ENCODE measurements at places on chromosomes 16 and 17.

- DNase-seq = no peak
These were observed 15.5 kb upstream of the SNTB2 start for GRCh38 chr16:69171325-69172084.

- DNase-seq = no peak
These were observed 17.1 kb downstream of the CSNK1D start for GRCh38 chr17:82256242-82256885.

DNA sequence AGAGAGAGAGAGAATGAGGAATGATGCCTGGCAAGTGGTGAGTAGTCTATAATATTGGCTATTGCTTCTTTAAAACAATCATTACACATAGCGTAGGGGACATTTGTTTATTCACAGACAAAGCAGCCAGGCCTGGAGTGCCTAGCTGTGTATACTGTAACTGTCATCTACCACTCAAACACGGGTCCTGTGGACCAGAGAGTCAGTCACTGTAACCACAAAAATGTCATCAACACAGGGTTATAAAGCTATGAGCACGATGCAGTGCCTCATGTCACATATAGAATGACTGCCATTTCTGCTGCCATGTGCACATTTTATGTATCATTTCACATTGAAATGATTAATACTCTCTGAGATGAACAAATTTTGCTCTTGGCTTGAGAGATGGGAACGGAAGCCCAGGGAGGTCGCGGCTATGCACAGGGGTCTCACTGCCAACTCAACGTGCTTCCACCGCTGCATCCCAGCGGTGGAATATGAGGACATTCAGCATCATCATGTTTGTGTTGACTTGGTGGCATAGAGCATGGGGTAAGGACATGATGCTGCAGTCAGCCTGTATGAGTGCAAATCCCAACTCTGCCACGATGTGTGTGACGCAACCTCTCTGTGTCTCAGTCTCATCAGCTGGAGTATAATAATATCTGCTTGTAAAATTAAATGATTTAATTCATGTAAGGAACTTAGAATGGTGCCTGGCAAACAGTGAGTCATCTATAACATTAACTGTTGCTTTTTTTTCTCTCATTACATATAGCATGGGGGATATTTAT lies 3.3 kb downstream of the MT1H start:
- DNase-seq = no peak

DNA sequence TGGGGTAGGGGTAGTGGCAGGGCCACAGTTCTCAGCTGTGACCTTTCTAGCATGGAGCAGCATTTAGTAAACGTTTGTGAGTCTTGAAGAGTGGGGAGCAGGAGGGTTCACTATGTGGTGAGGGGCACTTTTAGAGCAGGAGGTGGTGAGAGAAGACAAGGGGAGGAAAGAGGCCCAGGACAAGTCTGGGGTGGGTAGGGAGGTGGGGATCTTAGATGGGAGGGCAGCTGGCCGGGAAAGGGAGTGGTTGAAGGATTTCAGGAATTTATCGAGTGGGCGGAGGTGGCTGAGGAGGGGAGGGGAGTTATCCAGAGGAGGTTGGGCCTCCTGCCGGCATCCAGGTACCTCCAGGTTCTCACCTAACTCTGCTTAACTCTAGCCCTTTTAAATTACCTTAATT lies 1.9 kb downstream of the CLEC16A start:
- DNase-seq = no peak

- no peak for DNase-seq
These were observed 35.3 kb upstream of the PEMT start for GRCh38 chr17:17626840-17627239.

GRCh38 chr17:18314059-18314730 lies 599 bp downstream of the TOP3A start:
- no peak for DNase-seq

- DNase-seq = no peak
These were observed 28.2 kb downstream of the CRAMP1 start for GRCh38 chr16:1640261-1640941.

DNA sequence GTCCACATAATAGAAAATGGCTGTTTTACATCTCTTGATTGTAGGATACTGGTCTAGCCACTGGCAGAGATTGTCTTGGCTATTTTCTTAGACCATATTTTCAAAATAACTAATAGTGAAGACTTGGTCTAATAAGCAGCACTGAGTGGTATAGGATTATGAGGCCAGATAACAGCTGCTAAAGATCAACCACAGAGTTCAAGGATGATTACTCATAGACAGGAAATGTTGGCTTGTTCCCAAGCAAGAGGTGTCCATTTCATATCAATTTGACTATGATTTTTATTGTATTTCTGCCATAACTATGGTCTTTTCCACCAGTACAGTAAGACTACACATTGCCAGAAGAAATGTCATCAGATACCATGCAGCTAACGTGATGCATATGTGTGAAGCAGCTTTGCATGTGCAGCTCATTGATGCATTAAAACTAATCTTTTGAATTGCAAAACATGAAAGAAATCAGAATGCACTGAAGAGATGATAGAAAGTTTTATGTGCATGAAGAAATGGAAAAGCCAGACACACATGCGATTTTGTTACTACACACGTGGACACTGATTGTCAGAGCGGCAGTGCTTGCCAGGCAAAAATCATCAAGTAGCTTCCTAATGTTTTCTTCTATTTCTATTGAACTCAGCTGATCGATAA lies 693.3 kb downstream of the CDH11 start:
- no peak for DNase-seq

DNA sequence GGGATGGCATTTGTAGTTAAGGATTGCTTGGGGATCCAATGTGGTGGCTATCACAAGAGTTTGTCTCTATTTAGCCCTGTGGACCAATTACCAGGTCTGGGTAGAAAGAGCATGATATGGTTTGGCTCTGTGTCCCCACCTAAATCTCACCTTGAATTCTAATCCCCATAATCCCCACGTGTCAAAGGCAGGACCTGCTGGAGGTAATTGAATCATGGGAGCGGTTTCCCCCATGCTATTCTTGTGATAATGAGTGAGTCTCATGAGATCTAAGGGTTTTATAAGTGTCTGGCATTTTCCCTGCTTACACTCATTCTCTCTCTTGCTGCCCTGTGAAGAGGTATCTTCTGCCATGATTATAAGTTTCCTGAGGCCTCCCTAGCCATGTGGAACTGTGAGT lies 86.4 kb upstream of the HS3ST4 start:
- no peak for DNase-seq

GRCh38 chr16:24971718-24972117 lies 43.5 kb downstream of the ARHGAP17 start:
- DNase-seq = no peak

GRCh38 chr16:13077816-13078215 lies 176.4 kb downstream of the SHISA9 start:
- DNase-seq = no peak

- DNase-seq = no peak
These were observed 82.2 kb downstream of the SPECC1 start for GRCh38 chr17:20091174-20092029.

GRCh38 chr17:64008346-64008745 lies 10.2 kb downstream of the PRR29 start:
- DNase-seq = no peak

- DNase-seq = no peak
These were observed 35.5 kb upstream of the METTL16 start for GRCh38 chr17:2547176-2547575.

GRCh38 chr17:43661699-43662412 lies at the start of gene MEOX1:
TSS of gene MEOX1 (minus strand) at chr17:43661922. CDS start at chr17:43661534, 388 bp downstream.
- DNase-seq = no peak

DNA sequence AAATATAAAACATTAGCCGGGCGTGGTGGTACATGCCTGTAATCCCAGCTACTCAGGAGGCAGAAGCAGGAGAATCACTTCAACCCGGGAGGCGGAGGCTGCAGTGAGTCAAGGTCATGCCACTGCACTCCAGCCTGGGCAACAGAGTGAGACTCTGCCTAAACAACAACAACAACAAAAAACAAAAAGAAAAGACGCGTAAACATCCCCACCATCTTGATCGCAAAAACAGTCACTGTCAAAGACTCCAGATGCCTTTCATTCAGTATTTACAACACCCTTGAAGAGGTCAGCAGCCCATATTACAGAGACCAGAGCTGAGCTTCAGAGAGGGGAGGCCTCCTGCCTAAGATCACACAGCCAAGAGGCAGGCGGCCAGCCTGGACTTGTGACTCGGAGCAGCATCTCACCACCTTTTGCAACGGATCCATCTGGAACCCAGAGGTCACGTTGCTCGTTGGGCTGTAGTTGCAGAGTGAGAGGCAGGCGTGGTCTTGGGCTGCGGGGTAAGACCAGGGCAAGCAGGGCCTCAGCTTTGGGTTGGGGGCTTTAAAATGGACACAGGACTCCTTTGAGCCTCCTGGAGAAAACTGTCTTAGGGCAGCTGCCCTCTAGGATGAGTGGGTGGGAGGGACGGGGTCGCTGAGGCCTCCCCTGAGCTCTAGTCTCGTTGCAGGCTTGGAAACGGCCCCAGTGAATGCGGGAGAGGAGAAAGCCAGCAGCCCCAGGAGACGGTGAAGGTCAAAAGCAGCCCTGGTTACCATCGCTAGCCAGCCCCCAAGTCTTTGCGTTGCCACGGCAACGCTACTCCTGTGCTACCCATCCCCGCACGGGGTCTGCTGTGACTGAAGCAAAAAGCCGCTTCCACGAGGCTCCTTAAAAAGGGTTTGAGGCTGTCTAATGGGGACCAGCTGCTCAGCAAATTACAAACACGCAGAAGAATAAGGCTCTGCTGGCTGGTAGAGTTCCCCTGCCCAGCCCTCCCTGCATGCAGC lies 26.1 kb downstream of the LGALS3BP start:
- DNase-seq = no peak

DNA sequence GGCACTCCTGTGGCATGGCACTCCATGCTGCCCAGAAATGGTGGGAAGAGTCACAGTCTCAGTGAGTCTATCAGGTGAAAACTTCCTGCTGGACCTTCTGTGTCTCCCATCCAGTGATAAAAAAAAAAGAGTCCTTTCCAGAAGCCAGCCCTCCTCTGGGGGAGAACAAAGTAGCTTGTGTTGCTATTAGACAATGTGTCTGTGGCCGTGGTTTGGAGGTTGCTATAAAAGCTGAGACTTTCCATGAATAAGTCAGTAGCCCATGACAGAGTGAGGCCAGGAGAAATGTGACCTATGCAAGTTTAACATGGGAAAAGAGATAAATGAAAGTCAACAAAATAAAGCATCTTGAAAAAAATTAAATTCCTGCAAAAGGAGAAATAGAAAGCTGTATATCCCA lies 250.7 kb upstream of the MON1B start:
- DNase-seq = no peak

DNA sequence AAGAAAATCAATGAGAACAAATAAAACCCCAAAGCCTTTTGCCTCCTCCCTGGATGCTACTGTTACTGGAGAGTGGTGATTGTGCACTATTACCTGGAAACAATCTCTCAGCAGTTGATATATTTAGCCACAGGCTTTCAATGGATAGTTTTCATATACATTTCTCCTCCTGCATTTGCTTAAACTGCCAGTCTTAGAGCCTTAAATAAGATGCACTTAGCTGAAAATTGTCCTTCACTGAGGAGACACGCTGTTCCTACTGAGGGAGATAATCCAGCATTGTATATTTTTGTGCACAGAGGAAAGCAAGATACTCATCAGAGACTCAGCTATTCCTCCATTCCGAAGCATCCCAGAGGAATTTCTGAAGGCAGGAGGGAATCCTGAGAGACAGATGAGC lies 520.2 kb upstream of the C16orf82 start:
- no peak for DNase-seq

DNA sequence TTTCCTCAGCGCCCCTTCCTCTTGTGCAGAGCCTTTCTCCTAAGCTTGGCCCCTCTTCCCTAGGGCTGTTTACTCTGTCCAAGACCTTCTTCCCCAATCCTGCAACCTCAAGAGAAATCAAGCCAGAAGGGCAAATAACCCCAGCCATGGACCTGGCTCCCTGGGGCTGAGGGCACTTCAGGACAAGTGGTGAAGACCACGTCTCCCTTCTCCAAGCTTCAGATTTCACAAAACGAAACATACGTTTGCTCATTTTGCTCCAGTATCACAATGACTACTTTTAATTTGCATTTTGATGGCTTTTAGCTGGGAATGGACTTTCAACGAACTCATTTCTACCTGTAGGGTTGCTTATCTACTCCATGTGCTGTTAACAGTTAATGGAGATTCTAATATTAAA lies 139.8 kb upstream of the CACNG5 start:
- no peak for DNase-seq

DNA sequence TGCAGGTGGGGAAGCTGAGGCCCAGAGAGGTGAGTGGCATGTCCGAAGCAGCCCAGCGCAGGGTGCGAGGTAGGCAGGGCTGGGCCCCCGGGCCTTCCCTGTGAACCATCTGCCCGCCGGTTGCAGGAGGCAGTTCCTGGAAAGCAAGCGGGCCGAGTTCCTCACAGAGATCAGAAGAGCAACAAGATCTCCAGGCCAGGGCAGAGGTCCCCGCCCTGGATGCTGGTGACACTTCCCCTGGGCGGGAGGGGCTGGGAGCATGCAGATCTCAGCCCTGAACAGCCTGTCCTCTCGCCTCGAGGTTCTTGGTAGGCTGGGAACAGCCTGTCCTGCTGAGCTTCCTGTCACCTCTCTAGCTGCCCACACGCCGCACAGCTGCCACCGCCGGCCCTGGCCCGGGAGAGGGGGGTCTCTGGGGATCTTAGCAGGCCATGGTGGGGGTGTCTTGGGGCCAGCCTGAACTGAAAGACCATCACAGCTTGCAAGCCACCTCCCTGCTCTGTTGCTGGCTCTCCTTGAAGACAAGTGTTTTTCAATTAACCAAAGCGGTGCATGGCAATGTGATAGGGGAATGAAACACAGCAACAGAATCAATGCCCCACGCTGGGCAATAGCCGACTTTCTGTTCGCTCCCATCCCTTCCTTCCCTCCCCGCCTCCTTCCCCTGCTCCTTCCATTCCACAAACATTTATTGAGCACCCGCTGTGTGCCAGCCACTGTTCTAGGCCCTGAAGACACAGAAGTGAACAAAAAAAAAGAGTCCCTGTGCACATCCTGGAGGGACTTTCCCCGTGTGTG lies 31.7 kb downstream of the SOCS1 start:
- peak; percentile 40 for DNase-seq

GRCh38 chr16:27256861-27257260 lies 11.7 kb downstream of the NSMCE1 start:
- no peak for DNase-seq

- no peak for DNase-seq
These were observed 24.3 kb downstream of the PLA2G10 start for GRCh38 chr16:14669776-14670175.

GRCh38 chr17:14429084-14429483 lies 128.2 kb downstream of the HS3ST3B1 start:
- DNase-seq = no peak

GRCh38 chr17:13004336-13004735 lies 13.5 kb downstream of the ELAC2 start:
- DNase-seq = no peak
